ENCODE measurements at places on chromosomes 12 and 14.

DNA sequence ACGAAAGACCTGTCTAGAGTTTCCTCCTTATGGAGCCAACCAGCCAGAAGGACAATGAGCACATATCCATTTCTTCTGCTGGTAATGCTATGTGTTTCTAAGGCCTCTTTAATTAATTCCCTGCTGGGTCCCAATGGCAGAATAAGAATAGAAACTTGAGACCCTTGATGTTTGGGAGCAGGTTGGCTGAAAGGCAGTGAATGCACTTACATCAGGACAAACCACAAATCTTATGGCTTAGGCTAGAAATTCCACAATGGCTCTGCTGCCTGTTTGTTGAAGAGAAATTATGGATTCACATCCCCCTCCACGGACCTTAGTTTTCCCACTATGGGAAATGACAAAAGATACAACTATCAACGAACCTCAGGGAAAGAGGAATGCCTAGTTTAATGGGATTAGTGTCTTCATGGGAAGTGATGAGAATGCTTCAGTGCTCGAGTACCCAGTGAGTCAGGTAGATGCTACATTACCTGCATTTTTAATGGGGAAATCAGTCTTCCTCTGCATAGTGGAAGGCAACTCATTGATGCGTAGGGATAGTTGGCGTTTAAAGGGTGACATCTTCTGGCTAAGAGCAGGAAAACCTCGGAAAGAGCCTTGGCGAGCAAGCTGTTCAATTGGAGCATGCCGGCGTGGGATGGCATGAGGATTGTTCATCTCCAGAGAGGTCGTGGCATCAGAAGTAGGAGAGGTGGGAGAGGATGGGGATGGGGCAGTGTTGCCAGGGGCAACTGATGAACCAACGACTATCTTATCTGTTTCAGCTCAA, 46.5 kb downstream of the PAPLN start:
- DNase-seq: no peak

DNA sequence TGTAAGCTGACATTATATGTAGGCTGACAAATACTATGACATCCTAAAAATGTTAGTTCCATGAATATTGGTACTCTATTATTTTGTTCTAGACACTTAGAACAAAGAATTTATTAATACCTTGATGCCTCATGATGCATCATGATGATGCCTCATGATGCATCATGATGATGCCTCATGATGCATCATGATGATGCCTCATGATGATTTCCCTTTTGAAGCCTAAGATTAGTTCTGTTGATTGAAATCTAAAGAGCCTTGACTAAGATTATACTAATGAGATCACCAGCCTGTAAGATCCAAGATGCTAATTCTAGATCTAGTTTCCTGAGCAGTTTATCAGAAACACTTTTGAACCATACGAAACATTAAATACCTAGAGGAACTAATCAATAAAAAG, 4.6 kb upstream of the CEP128 start:
- no peak for DNase-seq

DNA sequence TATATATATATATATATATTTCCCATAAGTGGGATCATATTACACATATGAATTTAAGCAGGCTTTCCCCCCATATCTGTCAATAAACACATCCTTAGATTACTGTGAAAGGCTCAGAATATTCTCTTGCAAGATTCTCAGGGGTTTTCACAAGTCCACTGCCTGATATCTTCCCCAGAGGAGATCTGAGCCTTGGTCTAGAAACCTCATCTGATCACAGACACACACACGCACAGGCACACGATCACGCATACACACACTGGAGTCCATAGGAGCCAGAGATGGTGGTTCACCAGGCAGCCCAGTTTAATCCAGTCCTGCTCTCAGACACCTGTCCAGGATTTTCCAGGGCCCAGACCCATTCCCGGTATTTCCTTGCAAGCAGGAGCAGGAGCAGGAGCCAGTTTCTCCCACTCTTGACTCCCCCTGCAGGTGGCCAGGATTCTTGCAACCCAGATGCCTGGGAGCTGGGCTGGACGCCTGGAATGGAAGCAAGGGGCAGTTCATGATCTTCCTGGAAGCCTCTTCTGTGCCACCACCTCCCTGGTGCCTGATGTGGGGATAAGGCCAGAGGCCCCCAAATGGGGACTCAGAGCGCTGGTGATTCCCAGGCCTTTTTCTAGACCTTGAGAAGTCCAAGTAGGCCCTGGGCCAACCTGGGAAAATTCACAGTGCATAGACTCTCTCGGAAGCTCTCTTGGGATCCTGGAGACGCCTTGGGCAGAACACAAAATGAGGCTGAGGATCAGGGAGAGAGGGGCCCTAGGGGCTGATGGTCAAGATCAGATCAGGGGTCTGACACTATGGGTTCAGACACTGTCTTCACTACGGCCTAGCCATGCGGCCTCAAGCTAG, 16.5 kb upstream of the KRT78 start:
- no peak for DNase-seq

- no peak for DNase-seq
These were observed 10.0 kb upstream of the GPRC5A start for GRCh38 chr12:12881151-12881909.

- DNase-seq: no peak
These were observed 458 bp upstream of the HOXC4 start for GRCh38 chr12:54053003-54053750.

- DNase-seq: no peak
These were observed 35.5 kb downstream of the CCDC60 start for GRCh38 chr12:119369907-119370546.

DNA sequence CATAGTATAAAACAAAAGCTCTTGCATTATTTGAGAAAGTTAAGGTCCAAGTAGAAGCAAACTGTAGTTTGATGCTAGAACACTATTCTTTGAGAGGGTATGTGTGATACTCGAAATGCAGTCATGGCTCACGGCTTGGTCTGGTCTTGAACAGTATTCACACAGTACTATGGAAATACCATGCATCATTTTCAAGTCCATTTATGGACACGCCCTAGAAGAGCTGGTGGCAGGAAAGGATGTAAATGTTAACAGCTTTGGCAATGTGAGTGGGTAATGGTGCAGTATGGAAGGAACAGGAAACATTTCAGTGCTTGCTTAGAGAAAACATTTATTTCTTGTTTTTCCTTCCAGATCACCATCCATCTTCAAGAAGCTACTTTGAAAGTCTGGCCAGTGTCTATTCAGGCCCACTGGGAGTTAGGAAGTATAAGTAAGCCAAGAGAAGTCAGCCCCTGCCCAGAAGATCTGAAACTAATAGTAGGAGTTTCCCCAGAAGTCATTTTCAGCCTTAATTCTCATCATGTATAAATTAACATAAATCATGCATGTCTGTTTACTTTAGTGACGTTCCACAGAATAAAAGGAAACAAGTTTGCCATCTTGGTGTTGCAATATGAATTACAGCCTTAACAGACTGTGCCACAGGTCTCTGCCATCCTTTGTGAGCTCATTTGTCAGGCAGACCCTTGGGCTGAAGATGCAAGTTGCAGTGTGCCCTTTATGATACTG, 5.7 kb upstream of the AKAP5 start:
- no peak for DNase-seq

DNA sequence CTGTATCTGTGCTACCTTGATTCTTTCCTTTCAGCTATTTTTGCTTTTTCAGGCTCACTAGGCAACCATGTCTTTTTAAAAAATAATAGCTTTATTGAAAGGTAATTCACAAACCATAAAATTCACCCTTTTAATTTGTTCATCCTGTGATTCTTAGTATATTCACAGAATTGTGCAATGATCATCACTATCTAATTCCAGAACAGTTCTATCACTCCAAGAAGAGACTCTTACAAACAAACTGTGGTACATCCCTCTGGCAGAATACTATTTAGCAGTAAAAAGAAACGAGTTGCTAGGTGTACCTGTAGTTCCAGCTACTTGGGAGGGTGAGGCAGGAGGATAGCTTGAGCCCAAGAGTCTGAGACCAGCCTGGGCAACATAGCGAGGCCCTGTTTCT, 14.8 kb downstream of the CREBL2 start:
- DNase-seq: no peak

GRCh38 chr12:82682851-82683261, 3.9 kb upstream of the TMTC2 start:
- DNase-seq: no peak

GRCh38 chr12:106487664-106488063, 95.1 kb upstream of the RFX4 start:
- no peak for DNase-seq

DNA sequence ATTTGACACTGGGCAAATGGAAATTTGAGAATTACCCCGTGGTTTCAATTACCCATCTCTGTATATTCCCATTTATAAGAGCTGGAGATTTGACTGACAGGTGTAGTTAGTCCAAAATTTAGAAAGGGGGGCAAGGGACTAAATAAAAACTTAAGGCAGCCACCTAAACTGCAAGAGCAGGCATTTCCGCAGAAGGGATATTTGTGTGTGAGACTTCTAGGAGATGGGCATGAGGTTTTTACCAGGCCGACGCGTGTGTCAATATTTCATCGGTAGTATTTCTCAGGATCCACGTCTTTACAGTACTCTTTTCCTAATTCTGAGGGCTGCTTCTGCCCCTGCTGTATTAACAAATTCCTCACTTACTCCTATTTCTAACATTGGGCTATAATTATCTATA, 1.4 kb downstream of the FAR2 start:
- DNase-seq: no peak

DNA sequence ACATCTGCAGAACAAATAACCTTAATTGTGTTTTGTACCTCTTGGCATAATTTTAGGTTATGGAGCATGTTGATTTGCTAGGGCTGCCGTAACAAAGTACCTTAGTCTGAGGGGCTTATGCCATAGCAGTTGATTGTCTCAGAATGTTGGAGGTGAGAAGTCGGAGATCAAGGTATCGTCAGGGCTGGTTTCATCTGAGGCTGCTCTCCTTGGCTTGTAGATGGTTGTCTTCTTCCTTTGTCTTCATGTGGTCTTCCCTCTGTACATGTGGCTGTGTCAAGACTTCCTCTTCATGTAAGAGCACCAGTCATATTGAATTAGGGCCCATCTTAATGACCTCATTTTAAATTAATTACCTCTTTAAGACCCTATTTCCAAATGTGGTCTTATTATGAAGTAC, 64.4 kb upstream of the PTHLH start:
- no peak for DNase-seq

DNA sequence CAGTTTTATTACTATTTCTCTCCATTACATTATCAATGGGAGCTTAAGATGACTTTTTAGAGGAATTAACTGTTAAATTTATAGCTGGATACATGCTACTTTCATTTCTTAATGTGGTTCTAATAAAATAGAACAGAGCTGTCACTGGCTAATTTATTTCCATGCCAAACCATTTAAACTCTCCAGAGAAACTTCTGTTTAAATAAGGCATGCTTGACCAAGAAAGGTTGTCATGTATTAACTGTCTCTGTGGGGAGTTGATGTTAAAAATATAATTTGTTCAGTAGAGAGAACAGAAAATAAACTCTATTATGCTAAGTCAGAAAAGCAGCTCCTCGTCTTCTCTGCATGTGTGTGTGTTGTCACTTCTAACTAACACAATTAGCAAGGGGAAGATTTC, 447.4 kb downstream of the SLC16A7 start:
- DNase-seq: no peak

GRCh38 chr14:52153939-52154338, 85.1 kb upstream of the NID2 start:
- DNase-seq: no peak

DNA sequence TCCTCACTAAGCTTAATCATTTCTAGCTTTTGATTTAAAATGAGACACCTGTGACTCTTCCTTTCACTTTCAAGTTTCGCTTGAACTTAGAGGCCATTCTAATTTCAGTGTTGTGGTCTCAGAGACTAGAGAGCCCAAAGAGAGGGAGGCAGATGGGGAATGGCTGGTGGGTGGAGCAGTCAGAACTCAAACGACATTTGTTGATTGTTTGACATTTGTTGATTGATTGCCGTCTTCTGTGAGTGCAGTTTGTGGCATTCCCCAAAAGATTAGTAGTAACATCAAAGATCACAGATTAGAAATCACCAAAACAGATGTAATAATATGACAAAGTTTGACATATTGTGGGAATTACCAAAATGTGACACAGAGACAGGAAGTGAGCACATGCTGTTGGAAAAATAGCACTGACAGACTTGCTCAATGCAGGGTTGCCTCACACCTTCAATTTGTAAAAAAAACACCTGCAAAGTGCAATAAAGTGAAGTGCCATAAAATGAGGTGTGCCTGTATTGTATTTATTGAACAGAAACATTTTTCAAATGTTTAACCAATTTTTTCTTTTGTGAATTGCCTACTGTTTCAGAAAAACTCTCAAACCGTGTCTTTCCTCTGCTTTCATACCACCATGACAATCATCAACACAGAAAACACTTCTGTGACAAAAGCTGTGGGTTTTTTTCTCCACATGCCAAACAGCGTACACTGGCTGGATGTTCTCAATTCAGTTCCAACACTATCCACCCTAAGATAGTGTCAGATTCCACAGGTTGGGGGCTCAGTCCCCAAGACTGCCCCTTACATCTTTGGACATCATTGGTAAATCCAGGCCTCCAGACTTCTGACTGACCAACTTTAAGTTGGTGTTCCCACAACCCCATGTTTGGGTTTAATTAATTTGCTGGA, 376.3 kb upstream of the RGS6 start:
- peak; percentile 70 for DNase-seq

GRCh38 chr12:2118061-2118460, 65.3 kb downstream of the CACNA1C start:
- no peak for DNase-seq

DNA sequence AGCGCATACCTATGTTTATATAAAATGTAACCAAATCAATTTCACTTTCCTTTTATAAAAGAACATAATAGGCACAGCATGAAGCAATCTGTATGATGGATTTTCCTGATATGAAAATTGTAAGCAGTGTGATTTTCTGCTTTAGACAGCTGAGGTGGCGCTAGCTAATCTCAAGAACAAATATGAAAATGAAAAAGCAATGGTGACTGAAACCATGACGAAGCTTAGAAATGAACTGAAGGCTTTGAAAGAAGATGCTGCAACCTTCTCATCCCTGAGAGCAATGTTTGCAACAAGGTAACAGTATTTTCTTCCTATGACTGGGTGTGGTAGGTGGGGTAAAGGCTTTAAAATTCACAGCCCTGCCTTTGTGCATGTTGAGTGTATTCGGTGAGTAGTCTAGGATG, 65.0 kb upstream of the FGD4 start:
- no peak for DNase-seq

GRCh38 chr12:129877411-129877810, 26.4 kb downstream of the TMEM132D start:
- DNase-seq: no peak

DNA sequence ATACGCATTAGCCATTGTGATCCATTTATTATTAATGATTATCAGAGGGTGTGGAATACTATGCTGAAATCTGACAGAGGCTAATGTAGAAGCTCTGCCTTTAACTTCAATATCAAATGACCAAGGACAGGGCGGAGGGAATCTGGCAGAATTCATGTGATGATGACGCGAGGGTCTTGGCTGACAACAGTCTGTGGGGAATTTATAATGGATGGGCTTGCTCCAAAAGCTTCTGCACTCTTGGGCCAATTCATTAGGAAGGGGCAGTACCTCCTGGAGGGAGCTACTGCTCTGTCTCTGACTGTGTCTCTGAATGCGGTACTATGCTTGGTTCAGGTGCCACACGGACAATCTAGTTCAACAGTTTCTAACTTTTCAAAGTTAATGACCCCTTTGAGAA, 46.2 kb downstream of the GALNT8 start:
- DNase-seq: no peak

- no peak for DNase-seq
These were observed 69.4 kb downstream of the ARMH4 start for GRCh38 chr14:58082491-58083098.
